IMR-90 (cell line): ENCODE measurements at places on chromosomes 3 and 15.

DNA sequence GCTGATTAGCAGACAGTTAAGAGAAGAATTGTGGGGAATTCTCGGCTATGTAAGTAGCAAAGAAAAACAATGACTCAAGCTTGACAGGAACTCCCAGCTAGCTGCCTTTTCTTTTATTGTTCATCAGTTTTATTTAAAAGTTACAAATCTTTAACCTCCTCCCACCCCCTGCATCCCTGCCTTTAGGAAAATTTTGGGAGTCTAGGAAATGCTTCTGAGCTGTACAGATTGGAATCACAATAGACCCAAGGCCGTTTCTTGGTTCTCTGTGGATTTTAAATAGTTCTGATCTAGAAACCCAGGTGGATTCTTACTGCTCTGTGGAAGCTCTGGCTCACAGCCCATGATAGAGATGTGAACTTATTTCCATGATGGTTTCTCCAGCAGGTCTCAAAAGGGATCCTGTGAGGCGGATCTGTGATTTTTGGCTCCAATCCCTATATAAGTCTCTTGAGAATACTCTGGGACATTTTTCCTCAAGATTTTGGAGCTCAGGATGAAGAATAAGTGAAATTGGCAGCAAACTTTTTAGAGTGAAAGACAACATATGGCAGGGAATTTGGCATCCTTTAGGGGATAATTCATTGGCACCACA, 312.3 kb downstream of the EPHA3 start:
- no peaks in the 10 kb centered on the region for H3K27me3 ChIP-seq
- H3K27ac ChIP-seq = no peak overlapping the region
- DNase-seq = no peak
- no peaks in the 10 kb centered on the region for H3K4me1 ChIP-seq

DNA sequence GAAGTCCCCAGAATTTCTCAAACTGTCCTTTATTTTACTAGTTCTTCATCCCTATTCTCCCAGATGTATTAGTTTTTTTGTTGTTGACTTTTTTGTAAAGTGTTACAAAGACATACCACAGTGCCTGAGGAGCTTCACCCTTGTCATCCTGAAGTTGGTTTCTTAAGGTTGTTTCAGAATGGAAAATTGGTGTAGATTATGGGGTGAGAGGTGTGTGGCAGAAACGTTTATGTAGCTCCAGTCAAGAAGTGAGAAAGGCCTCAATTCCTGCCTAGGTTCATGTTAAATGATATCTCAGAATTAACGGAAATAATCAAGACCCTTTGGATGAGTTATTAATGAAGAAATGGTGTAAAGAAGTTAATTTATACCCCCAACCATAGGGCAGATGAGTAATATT, 6.8 kb downstream of the EDEM1 start:
- peaks cover 4% of the 10 kb centered on the region for H3K36me3 ChIP-seq
- H3K27me3 ChIP-seq = no peaks in the 10 kb centered on the region
- no peak overlapping the region for H3K4me3 ChIP-seq
- no peak overlapping the region for H3K27ac ChIP-seq
- H3K4me1 ChIP-seq = peaks cover 26% of the 10 kb centered on the region
- DNase-seq = no peak

GRCh38 chr3:10693457-10693856, 122.6 kb upstream of the SLC6A11 start:
- H3K4me3 ChIP-seq = no peak overlapping the region
- H3K27me3 ChIP-seq = peaks cover 2% of the 10 kb centered on the region
- no peaks in the 10 kb centered on the region for H3K4me1 ChIP-seq
- peak; percentile 3 for DNase-seq

- H3K27ac ChIP-seq = no peak overlapping the region
- H3K27me3 ChIP-seq = no peaks in the 10 kb centered on the region
- DNase-seq = no peak
- H3K4me1 ChIP-seq = peaks cover 5% of the 10 kb centered on the region
- no peak overlapping the region for H3K4me3 ChIP-seq
Observed at GRCh38 chr15:37015035-37015434, 85.3 kb downstream of the MEIS2 start.

DNA sequence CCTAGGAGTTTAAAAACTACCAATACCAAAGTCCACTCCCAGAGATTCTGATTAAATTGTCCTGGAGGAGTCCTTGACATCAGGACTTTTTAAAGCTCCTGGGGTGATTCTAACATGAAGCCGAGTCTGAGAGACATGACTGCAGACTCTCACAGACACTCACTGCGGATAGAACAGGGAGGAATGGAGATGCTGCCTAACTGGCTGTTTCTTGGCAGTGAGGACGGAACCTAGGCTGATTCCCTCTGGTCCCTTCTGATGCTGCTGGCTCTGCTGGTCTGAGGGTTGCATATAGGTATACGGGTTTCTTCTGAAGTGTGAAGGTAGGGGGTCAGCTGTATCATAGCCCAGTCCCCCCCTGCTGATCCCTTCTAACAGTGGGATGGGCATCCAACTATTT, 1.3 kb upstream of the HRG start:
- no peaks in the 10 kb centered on the region for H3K4me1 ChIP-seq
- no peaks in the 10 kb centered on the region for H3K36me3 ChIP-seq
- H3K27me3 ChIP-seq = peaks cover 18% of the 10 kb centered on the region
- no peak overlapping the region for H3K27ac ChIP-seq
- no peak overlapping the region for H3K4me3 ChIP-seq
- no peak for DNase-seq

GRCh38 chr15:60683156-60683555, 204.2 kb upstream of the ICE2 start:
- DNase-seq = no peak
- no peaks in the 10 kb centered on the region for H3K36me3 ChIP-seq
- H3K27ac ChIP-seq = no peak overlapping the region
- H3K27me3 ChIP-seq = no peaks in the 10 kb centered on the region
- peaks cover 4% of the 10 kb centered on the region; the same call in 1 of the 2 replicates for H3K4me1 ChIP-seq

- peaks cover 21% of the 10 kb centered on the region for H3K36me3 ChIP-seq
- DNase-seq = peak; percentile 98
- H3K4me3 ChIP-seq = no peak overlapping the region
- H3K27ac ChIP-seq = peak overlapping the region; percentile 89; the same call in 1 of the 2 replicates
- peaks cover 4% of the 10 kb centered on the region for H3K4me1 ChIP-seq
- no peaks in the 10 kb centered on the region for H3K27me3 ChIP-seq
Observed at GRCh38 chr3:9976721-9977709, 9.6 kb downstream of the EMC3 start.

- no peaks in the 10 kb centered on the region for H3K27me3 ChIP-seq
- DNase-seq = no peak
Observed at GRCh38 chr3:89740080-89740880, 632.9 kb downstream of the EPHA3 start.

- no peak overlapping the region for H3K4me3 ChIP-seq
- no peak overlapping the region for H3K27ac ChIP-seq
- no peaks in the 10 kb centered on the region for H3K27me3 ChIP-seq
- H3K36me3 ChIP-seq = no peaks in the 10 kb centered on the region
- H3K4me1 ChIP-seq = no peaks in the 10 kb centered on the region
Observed at GRCh38 chr3:104460477-104461406, 906.0 kb upstream of the ALCAM start.

- peak; percentile 22 for DNase-seq
- H3K4me1 ChIP-seq = no peaks in the 10 kb centered on the region
- peaks cover 2% of the 10 kb centered on the region; the same call in 1 of the 2 replicates for H3K27me3 ChIP-seq
Observed at GRCh38 chr3:53821631-53822121, 24.5 kb downstream of the CHDH start.

DNA sequence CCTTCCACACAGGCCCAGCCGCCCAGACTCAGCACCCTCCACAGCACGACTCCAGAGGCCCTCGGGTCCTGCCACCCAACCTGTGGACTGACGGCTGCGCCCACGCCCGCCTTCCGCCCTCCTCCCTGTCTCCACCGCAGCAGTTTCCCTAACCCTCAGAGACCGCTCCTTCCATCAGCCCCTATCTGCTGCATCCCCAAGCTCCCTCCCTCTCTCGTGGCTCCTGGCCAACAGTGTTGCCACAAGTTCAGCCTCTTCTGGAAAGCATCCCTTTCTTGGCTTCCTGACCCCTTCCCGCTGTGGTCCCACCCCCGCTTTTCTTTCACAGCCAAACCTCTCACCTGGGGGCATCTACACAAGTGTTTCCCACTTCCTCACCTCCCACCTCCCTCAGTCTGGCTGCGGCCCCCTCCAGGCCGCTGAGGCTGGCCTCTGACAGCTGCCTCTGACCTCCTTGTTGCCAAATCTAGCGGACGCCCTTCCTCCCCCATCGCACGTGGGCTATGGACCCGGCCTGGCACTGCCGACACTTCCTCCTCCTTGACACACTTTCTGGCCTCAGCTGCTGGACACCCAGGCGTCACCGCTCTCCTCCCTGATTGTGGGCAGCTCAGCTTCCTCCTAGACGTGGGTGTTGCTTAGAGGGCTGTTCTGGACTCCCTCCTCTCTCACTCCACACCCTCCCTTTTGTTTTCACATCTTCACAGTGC, 168.8 kb upstream of the TLE3 start:
- H3K36me3 ChIP-seq = no peaks in the 10 kb centered on the region
- peaks cover 5% of the 10 kb centered on the region; the same call in 1 of the 2 replicates for H3K4me1 ChIP-seq
- no peak overlapping the region for H3K4me3 ChIP-seq
- no peak overlapping the region for H3K27ac ChIP-seq
- H3K27me3 ChIP-seq = peaks cover 44% of the 10 kb centered on the region; the same call in 1 of the 2 replicates
- no peak for DNase-seq

- H3K4me1 ChIP-seq = no peaks in the 10 kb centered on the region
- no peak overlapping the region for H3K27ac ChIP-seq
- H3K27me3 ChIP-seq = no peaks in the 10 kb centered on the region
- peaks cover 17% of the 10 kb centered on the region for H3K36me3 ChIP-seq
- DNase-seq = peak; percentile 23
- H3K4me3 ChIP-seq = no peak overlapping the region
Observed at GRCh38 chr3:36843065-36844051, 79.0 kb upstream of the DCLK3 start.

GRCh38 chr3:54042259-54042823, 80.0 kb upstream of the CACNA2D3 start:
- no peaks in the 10 kb centered on the region for H3K4me1 ChIP-seq
- H3K27me3 ChIP-seq = no peaks in the 10 kb centered on the region
- H3K36me3 ChIP-seq = no peaks in the 10 kb centered on the region

DNA sequence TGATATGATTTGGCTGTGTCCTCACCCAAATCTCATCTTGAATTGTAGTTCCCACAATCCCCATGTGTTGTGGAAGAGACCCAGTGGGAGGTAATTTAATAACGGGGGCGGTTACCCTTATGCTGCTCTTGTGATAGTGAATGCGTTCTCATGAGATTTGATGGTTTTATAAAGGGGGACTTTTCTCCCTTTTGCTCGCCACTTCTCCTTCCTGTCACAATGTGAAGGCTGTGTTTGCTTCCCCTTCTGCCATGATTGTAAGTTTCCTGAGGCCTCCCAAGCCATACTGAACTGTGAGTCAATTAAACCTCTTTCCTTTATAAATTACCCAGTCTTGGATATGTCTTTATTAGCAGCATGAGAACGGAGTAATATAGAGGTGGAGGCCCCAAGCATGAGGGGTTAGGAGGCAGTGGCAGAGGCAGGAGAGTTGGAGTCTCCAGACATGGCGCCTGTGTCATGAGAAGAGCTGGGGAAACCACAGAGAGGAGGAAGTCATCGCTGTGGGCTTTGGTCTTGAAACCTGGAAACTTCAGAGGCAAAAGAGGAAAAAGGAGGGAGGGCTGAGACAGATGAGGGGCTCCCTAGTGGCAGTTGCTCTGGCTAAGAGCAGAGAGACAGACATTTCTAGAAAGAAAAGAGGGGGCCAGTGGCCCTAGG, 107.8 kb upstream of the VEPH1 start:
- no peaks in the 10 kb centered on the region; the same call in 1 of the 2 replicates for H3K27me3 ChIP-seq
- no peaks in the 10 kb centered on the region for H3K4me1 ChIP-seq
- no peak overlapping the region for H3K27ac ChIP-seq
- no peaks in the 10 kb centered on the region for H3K36me3 ChIP-seq
- no peak for DNase-seq
- H3K4me3 ChIP-seq = no peak overlapping the region

- H3K36me3 ChIP-seq = no peaks in the 10 kb centered on the region
- no peaks in the 10 kb centered on the region for H3K27me3 ChIP-seq
- DNase-seq = no peak
Observed at GRCh38 chr15:98669638-98670037, 21.3 kb downstream of the IGF1R start.

DNA sequence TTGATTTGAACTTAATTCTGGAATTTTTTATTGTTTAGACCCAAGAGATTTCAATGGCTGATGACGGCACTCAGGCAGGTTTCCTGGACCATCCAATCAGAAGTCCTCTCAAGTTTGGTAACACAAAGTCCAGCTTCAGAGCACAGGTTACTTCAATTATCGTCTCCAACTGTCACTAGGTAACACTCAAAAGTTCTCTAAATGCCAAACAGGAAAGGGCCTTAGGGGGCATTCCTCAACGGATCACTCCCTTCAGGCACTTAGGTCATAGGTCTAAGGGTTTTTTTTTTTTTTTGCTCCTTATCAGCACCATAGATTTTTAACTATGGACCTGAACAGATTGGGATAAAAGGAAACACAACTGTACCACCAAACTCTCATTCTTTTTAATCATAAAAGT, 85.8 kb downstream of the MEIS2 start:
- no peak overlapping the region for H3K27ac ChIP-seq
- H3K4me3 ChIP-seq = no peak overlapping the region
- peaks cover 5% of the 10 kb centered on the region for H3K36me3 ChIP-seq
- no peaks in the 10 kb centered on the region for H3K27me3 ChIP-seq

DNA sequence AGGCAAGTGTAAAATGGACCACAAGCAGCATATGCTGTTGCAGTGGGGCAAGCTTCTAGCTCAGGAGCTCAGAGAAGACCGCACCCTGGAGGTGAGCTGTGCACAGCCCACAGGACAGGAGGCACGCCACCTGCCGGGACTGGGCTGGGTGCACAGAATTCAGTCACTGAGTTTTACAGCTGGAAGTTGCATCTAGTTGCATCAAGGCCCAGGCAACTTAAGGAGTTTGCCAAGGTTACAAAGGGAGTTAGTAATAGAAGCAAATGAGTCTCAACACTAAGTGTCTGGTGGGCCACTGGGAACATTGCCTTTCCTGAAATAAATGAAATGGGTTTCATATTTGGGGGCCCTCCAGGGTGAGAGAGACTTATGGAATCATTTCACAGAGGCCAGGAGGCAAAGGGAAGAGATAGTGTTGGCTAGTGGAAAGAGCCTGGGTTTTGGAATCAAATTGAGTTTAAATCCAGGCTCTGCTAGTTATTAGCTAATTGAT, 36.0 kb upstream of the TIMP4 start:
- peaks cover 23% of the 10 kb centered on the region for H3K4me1 ChIP-seq
- no peaks in the 10 kb centered on the region for H3K27me3 ChIP-seq
- H3K27ac ChIP-seq = peak overlapping the region; percentile 97
- no peak overlapping the region for H3K4me3 ChIP-seq

GRCh38 chr3:50472958-50473357, 30.5 kb downstream of the CACNA2D2 start:
- no peak overlapping the region for H3K4me3 ChIP-seq
- DNase-seq = no peak
- H3K4me1 ChIP-seq = no peaks in the 10 kb centered on the region
- peaks cover 22% of the 10 kb centered on the region; the same call in 1 of the 2 replicates for H3K27me3 ChIP-seq
- no peaks in the 10 kb centered on the region for H3K36me3 ChIP-seq

DNA sequence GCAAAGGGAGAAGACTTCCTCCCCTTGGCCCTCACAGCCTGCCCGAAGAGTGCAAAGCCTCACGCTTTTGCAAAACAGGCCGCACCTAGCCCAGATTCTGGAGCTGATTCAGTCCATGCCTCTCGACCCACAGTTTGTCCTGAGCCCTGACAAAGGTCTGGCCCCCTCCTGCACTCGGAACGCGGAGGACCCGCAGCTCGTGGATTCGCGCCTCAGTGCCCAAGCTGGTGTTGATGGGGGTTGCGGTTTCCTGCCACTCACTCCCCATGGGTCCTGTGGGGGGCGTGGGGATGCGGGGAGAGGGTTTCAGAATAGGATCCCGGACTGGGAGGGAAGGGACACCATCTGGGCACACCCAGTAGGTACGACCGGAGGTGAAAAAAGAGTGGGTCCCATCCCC, 594 bp upstream of the CRABP1 start:
- peaks cover 1% of the 10 kb centered on the region; the same call in 1 of the 2 replicates for H3K4me1 ChIP-seq
- H3K27ac ChIP-seq = no peak overlapping the region
- no peak for DNase-seq
- no peaks in the 10 kb centered on the region for H3K36me3 ChIP-seq
- no peak overlapping the region for H3K4me3 ChIP-seq
